CD4-positive, alpha-beta T cell treated with Interleukin-1 beta for 1 hour (primary cell): ENCODE measurements at places on chromosomes 3 and 15.

GRCh38 chr3:58606693-58607092, 29.5 kb upstream of the FAM107A start:
- DNase-seq, result no peak

DNA sequence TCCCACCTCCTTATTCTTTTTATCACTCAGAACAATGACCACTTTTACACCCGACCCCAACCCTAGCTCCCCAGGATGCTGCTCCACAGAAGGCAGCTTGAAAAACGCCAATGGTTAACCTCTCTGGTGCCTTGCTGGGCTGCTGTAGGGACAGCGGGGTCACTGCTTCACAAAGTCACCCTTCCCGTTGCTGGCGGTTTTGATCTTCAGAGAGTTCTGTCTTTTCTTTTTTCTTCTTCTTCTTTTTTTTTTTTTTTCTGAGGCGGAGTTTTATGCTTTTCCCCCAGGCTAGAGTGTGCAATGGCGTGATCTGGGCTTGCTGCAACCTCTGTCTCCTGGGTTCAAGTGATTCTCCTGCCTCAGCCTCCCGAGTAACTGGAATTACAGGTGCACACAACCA, 20.7 kb downstream of the CEP19 start:
- no peak for DNase-seq

DNA sequence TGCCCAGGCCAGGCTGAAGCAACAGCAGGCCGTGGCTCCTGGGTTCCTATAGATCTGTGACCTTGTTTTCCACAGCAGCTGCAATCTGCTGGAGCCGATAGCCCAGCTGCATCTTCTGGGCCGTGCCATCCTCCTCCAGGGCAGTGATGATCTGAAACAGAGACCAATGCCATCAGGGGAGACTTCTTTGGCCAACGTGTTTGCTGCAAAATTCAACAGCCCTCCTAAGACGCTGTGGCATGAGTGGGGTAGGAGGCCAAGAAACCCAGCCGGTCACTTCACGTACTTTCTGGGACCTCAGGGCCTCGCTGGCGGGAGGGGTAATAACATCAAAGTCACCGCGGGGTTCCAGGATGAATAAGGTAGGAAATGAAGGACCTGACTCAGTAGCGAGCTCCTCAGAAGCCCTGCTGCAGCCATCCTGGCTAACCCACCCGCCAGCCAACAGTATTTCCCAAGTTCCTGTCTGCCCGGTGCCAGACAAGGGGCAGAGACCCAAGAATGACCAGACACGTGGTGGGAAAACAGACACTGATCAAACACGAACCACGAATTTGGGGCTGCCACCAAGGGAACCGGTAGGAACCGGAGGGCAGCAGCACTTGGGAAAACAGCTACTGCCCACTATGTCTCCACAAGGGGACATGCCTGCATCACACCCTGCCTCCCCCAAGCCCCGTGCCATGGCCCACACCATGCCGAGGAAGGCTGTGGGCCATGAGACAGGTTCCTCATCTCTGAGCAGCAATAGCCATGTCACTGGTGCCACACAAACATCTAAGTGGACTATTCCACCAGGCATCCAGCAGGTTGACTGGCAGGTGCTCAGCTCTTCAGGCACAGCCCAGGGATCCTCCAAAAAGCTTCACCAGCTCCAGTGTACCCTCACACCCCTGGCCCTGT, 25.2 kb downstream of the PLXNB1 start:
- no peak for DNase-seq

- no peak for DNase-seq
Observed at GRCh38 chr3:105676621-105677300, 192.1 kb downstream of the CBLB start.

GRCh38 chr15:25541228-25541627, 102.4 kb upstream of the UBE3A start:
- DNase-seq, result no peak
